Kasumi-1 (cell line): ENCODE measurements at places on chromosomes 13 and 19.

GRCh38 chr19:17183271-17183761 lies 31.8 kb upstream of the USE1 start:
- no peak for DNase-seq

- peak; percentile 97 for DNase-seq
Observed at GRCh38 chr19:12722566-12723380, 959 bp downstream of the TNPO2 start.

DNA sequence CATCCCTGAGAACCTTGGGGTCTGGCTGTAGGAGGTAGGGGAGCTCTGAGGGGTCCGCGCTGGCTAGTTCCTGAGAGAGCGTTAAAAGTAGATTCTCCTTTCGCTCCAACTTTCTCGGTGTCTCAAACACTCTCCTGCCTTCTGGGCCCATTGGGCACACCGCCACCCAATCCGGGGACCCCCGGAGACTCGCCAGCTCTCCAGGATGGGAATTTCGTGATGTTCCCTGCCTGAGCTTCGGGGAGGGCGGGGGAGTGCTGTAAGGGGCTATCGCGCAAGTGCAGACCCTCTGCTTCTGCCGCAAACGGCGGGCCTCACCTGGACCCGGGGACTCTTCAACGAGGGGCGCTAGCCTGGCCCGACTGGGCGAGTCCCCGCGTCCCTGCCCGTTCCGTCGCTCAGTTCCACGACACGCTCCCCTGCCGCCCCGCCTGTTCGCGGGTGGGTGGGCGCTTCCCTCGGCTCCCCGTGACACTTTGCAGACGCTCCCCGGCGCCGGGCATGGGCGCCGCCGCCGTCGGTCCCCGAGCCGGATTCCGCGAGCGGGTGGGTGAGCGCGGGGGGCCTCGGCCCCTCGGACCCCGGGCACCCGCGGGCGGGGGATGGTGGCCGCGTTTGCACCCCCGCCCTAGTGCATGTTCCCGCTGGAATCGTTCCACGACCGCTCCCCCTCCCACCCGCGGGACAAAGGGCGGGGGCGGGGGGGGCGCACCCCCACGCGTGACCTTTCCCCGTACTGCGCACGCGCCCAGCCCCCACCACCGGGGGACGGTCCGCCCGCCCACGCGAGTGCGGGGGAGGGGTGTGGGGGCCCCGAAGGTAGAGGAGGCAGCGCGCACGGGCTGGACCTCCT lies at the start of gene CCDC106:
CCDC106 (plus strand) TSS at position 481 of the 853 bp plus-strand sequence. CDS start 835 bp downstream, outside the sequence.
- peak; percentile 68 for DNase-seq

- DNase-seq, result no peak
Observed at GRCh38 chr13:32804673-32805230, 211.5 kb upstream of the KL start.

GRCh38 chr19:13207846-13208671 lies 57.8 kb downstream of the IER2 start:
- peak; percentile 66 for DNase-seq

GRCh38 chr13:50713523-50714248 lies 129.8 kb downstream of the DLEU7 start:
- DNase-seq, result peak; percentile 94

GRCh38 chr19:28475525-28475924 lies 737.4 kb downstream of the UQCRFS1 start:
- no peak for DNase-seq

DNA sequence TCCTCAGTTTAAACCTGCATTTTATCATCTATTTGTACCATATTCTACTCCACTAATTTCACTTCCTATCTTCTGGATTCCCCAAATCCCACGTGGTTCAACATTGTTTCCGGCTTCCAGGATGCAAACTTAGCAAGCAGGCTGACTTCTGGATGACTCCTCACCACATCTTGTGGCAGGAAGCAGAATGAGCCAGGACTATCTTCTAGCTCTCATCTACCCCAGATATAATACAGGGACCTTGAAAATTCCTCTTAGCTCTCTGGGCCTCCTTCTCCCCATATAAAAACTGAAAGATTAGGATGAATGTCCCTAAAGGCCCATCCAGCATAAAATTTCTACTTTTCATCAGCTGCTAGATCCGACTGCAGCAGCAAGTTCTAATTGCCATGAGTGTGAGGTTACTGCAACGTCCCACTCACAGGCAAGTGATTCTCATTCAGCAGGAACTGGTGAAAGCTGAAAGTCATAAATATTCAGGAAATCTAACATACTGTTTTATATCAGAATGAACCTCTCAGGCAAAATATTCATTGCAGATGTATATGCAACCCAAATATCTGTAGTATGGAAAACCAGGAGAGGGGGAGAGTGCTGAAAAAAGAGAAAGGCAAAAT lies 93.4 kb downstream of the KCTD12 start:
- DNase-seq, result no peak

DNA sequence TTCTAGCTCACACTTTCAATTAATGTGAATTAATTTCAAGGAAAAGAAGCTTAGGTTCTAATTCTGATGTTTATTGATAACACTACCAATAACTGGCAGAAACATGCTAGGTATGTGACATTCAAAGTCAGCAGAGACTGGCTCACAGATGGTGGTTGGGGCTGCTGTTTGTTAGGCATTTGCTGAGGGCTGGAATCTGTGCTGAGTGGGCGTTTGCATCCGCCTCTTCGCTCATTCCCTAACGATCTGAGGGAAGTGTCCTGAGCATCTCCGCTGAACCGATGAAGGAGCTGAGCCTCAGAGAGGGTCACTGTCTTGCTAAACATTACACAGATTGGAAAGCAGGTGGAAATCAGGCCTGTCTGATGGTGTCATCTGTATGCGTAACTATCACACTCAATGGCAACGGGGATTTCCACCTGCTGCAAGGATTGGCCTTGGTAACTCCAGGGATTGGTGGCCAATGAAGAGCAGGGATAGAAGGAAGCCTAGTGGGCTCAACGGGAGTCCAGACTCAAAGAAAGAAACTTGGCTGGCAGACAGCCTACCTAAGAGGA lies 338.9 kb downstream of the TEX29 start:
- DNase-seq, result no peak

GRCh38 chr19:18280247-18281081 lies 958 bp downstream of the JUND start:
- DNase-seq, result peak; percentile 33

GRCh38 chr19:1956868-1957492 lies 16.0 kb downstream of the CSNK1G2 start:
- no peak for DNase-seq

- no peak for DNase-seq
Observed at GRCh38 chr13:39910833-39911232, 255.4 kb downstream of the COG6 start.

- DNase-seq, result no peak
Observed at GRCh38 chr13:73060251-73061160, 1.7 kb downstream of the KLF5 start.

DNA sequence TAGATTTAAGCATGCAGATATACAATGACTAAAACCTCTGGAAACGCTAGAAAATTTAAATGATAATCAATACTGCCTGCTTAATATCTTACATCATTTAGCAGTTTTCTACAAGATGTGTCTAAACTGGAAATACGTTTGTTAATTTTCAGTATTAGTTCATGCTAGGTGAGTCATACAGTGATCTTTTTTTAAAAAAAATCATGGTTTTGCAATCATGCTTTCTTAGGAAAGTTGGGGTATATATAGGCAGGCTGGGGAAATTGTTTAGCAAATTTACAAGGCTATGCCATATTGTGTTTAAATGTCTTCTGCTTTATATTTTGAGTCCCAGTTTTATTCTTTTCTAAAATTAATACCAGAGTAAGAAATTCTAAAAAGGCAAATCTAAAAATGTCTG lies 245.4 kb upstream of the SPRY2 start:
- DNase-seq, result no peak

DNA sequence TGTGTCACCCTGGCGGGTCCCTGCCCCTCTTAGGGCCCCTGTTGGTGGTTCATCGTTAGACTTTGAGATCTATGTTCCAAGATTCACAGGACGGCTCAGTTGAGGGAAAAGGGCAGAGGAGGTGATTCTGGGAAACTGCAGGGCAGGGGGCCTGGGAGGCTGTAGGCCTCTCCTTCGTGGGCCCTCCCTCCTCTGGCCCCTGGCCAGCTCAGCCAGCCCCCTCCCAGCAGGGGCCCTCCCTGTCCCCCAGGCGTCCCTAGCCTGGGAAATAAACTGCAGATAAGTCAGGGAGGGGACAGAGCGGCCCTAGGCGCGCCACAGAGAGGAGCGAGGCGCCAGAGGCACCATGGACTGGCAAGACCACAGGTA lies 6.5 kb downstream of the HIF3A start:
- no peak for DNase-seq

DNA sequence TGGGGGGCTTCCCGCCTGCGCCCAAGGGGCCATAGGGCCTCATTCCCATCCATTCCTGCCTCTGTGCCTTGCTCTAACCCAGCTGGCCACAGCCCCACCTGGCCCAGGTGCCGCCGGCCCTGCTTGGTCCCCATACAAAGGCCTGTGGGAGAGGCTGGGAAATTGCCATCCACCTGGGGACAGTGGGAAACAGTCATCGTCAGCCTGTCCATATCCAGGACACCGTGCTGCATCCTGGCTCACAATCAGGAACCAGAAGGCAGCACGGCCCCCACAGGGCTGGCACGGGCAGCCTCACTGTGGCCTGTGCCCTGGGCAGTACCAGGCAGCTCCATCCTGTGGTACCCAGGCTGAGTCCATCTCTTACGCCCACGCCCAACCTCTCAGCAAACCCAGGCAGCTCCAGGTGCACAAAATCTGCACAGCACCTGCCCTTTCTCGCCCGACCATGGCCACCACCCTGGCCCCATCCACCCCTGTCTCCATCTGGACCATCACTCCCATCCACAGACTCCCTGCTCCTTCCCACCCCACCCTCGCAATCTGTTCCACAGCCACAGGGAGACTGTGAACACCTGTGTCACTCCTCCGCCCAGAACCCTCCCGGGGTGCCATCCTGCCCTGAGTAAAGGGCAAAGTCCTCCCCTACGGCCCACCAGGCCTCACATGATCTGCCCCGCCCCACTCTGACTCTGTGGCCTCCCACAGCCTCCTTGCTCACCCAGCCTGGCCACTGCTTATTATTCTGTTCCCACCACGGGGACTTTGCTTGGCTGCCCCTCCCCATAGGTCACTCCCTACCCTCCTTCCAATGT lies 21.1 kb upstream of the FBXO27 start:
- no peak for DNase-seq

GRCh38 chr19:32691952-32692726 lies 518 bp downstream of the NUDT19 start:
- peak; percentile 16 for DNase-seq

GRCh38 chr13:113029487-113030258 lies 60.7 kb downstream of the MCF2L start:
- peak; percentile 15 for DNase-seq

DNA sequence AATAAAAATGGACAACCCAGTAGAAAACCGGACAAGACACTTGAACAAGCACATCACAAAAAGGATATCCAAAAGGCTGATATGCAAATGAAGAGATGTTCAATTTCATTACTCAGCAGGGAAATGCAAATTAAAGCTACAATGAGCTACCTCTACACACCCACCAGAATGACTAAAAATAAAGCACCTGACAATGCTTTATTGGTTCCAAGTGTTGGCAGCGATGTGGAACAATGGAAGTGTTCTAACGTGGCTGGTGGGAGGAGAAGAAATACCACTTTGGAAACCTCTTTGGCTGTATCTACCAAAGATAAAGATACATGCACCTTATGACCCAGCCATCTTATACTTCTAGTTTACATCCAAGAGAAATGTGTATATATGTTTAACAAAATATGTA lies 3.7 kb upstream of the ACP7 start:
- DNase-seq, result no peak

- no peak for DNase-seq
Observed at GRCh38 chr19:48817585-48818124, 6.8 kb upstream of the BCAT2 start.

GRCh38 chr13:26538363-26539317 lies 18.8 kb upstream of the WASF3 start:
- DNase-seq, result no peak

GRCh38 chr13:96744367-96745331 lies 249.6 kb downstream of the OXGR1 start:
- DNase-seq, result no peak

- peak; percentile 37 for DNase-seq
Observed at GRCh38 chr19:7544626-7545025, 9.1 kb downstream of the PNPLA6 start.

- DNase-seq, result no peak
Observed at GRCh38 chr13:44770951-44771350, 194.8 kb upstream of the TSC22D1 start.
